Left lung (tissue), 14 donors: ENCODE measurements at places on chromosomes 3 and 15. TPM values are rescaled to one million over a fixed set of nuclear protein-coding genes. Genes with fewer than 3 reads are reported as not detected.
A peak's percentile ranks its signal among the peaks of the same experiment; 100 is the strongest.

SNX22 gene
- 6.2 TPM for total RNA-seq

CRBN gene
- 34.4 TPM for total RNA-seq

CYP11A1 gene
- 0.34 TPM for total RNA-seq

NECTIN3 gene
- total RNA-seq = 26.0 TPM

KLF13 gene
- total RNA-seq = 116 TPM

ZNF660 gene
- 4.9 TPM for total RNA-seq

DLL4 gene
- 10.4 TPM for total RNA-seq

DNA sequence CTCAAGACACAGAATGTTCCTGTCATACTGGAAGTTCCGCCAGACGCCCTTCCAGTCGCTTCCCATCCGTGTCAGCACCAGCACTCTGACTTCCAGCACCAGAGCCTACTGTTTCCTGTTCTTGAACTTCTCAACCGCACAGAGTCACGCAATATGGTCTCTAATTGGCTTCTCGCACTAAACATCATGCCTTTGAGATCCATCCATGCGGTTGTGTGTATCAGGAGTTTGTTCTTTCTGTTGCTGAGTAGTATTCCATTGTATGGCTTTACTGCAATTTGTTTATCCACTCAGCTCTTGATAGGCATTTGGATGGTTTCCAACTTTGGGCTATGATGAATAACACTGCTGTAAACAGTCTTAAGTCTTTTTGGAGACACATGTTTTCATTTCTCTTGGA lies 112.1 kb downstream of the LRRK1 start:
- H3K4me1 ChIP-seq = peaks cover 7% of the 10 kb centered on the region
- H3K27ac ChIP-seq = no peak overlapping the region
- no peak overlapping the region for H3K4me3 ChIP-seq

- DNase-seq = no peak
- H3K27me3 ChIP-seq = no peaks in the 10 kb centered on the region
- no peaks in the 10 kb centered on the region for H3K36me3 ChIP-seq
Observed at GRCh38 chr3:144128108-144128892, 156.7 kb downstream of the DIPK2A start.

DNA sequence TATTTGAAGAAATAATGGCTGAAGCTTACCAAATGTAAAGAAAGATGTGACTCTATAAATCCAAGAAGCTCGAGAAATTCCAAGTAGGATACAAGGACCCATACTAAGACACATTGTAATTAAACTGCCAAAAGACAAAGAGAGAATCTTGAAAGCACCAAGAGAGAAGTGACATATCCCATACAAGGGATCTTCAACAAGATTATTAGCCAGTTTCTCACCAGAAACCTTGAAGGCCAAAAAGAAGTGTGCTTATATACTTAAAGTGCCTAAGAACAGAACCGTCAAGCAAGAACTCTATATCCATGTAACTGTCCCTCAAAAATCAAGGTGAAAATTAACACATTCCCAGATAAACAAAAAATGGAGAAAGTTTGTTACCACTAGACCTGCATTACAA lies 220.5 kb downstream of the ADAMTS17 start:
- H3K27me3 ChIP-seq = no peaks in the 10 kb centered on the region
- H3K4me1 ChIP-seq = no peaks in the 10 kb centered on the region
- no peaks in the 10 kb centered on the region for H3K36me3 ChIP-seq
- H3K4me3 ChIP-seq = no peak overlapping the region
- H3K27ac ChIP-seq = no peak overlapping the region

DNA sequence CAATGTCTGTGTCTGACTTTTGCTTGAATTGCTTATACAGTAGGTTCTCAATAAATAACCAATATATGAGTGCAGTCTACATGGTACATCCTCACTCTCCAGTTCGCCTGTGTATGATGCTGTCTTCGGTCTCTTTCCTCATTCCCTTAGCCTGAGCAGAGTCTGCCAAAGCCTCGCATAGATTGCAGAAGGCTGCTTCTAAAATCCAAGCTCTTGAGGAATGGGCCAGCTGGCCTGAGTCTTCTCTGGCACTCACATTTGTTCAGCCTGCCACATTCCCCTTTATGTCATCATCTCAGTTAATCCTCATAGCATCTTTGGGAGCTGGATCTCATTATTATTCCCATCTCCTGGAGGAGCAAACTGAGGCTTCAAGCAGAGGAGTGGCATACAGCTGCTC lies 27.2 kb upstream of the ADAMTS7 start:
- H3K4me3 ChIP-seq = no peak overlapping the region
- H3K27ac ChIP-seq = no peak overlapping the region
- H3K27me3 ChIP-seq = no peaks in the 10 kb centered on the region
- DNase-seq = no peak
- no peaks in the 10 kb centered on the region for H3K4me1 ChIP-seq

GRCh38 chr3:158158969-158159368 lies 49.1 kb downstream of the RSRC1 start:
- H3K27me3 ChIP-seq = no peaks in the 10 kb centered on the region
- no peaks in the 10 kb centered on the region for H3K36me3 ChIP-seq
- DNase-seq = no peak
- H3K27ac ChIP-seq = no peak overlapping the region
- no peak overlapping the region for H3K4me3 ChIP-seq

- H3K27ac ChIP-seq = no peak overlapping the region
- no peak overlapping the region for H3K4me3 ChIP-seq
- no peaks in the 10 kb centered on the region for H3K4me1 ChIP-seq
- H3K36me3 ChIP-seq = no peaks in the 10 kb centered on the region
- DNase-seq = no peak
Observed at GRCh38 chr3:55885721-55886120, 398.6 kb upstream of the WNT5A start.

GRCh38 chr3:122357828-122358702 lies 25.0 kb downstream of the MIX23 start:
- DNase-seq = no peak
- no peak overlapping the region for H3K27ac ChIP-seq
- no peaks in the 10 kb centered on the region for H3K36me3 ChIP-seq
- H3K4me1 ChIP-seq = no peaks in the 10 kb centered on the region

- no peak overlapping the region for H3K4me3 ChIP-seq
- H3K27me3 ChIP-seq = no peaks in the 10 kb centered on the region
- no peak overlapping the region for H3K27ac ChIP-seq
Observed at GRCh38 chr15:91516866-91517265, 336.6 kb upstream of the SLCO3A1 start.

DNA sequence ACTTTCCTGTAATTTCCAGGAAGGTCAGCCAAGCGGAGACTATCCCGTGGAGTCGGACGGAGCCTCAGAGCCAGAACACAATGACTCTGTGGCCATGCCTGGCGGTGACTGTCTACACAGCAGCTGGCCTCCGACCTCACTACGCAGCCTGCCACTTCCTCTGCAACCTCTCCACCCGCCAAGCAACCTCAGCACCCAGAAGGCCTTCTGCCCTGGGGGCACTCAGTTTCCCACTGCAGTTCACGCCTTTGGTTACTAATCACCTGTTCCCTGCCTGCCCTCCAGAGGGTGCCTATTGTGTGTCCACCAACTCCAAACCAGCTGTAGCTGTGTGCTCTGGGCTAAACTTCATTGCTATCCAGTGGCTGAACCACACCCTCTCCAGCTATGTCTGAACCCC lies 44.0 kb downstream of the TM2D3 start:
- H3K27ac ChIP-seq = no peak overlapping the region
- H3K36me3 ChIP-seq = no peaks in the 10 kb centered on the region
- no peak for DNase-seq
- no peaks in the 10 kb centered on the region for H3K4me1 ChIP-seq
- no peak overlapping the region for H3K4me3 ChIP-seq

GRCh38 chr15:98506172-98506571 lies 142.2 kb upstream of the IGF1R start:
- peaks cover 33% of the 10 kb centered on the region for H3K27me3 ChIP-seq
- H3K27ac ChIP-seq = no peak overlapping the region
- DNase-seq = no peak
- H3K4me1 ChIP-seq = no peaks in the 10 kb centered on the region
- H3K36me3 ChIP-seq = no peaks in the 10 kb centered on the region

DNA sequence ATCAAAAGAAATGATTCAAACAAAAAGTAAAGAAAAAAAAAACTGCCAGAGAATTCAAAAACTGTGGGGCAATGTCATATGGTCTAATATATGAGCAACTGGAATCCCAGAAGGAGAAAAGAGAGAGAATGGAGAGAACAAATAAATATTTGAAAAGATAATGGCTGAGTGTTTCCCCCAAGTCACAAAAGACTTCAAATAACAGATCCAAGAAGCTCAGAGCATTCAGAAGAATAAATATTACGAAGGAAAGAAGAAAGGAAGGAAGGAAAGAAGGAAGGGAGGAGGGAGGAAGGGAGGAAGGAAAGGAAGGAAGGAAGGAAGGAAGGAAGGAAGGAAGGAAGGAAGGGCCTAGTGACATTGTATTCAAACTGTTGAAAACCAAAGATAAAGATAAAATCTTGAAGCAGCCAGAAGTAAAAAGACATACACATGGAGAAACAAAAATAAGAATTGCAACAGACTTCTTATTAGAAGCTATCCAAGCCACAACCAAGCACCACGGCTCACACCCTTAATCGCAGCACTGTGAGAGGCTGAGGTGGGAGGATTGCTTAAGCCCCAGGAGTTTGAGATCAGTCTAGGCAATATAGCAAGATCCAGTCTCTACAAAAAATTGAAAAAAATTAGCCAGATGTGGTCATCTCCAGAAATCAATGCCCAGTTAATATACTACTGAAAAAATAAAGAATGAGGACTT lies 118.9 kb upstream of the IGSF10 start:
- DNase-seq = no peak
- no peaks in the 10 kb centered on the region for H3K27me3 ChIP-seq
- no peaks in the 10 kb centered on the region for H3K4me1 ChIP-seq
- no peak overlapping the region for H3K4me3 ChIP-seq
- H3K36me3 ChIP-seq = no peaks in the 10 kb centered on the region

DNA sequence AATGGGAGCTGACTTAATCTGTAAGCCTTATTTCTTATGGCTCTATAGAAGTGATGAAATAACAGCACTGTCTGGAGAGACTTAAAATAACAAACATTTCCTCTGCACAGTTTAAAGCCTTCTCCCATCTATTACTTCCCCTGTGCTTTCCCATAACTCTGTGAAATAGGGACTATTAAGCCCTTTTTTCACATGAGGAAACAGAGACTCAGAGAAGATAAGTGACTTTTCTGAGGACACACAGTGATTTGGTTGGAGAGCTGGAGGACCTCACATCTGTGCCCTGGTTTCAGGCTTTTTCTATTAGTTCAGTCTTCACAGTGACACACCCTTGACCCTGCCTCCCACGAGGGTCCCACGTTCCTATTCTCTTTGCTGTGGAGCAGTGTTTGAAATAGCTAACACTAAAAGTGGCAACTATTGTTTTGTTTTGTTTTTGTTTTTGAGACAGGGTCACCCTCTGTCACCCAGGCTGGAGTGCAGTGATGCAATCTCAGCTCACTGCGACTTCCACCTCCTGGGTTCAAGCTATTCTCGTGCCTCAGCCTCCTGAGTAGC lies 82.9 kb downstream of the ST6GAL1 start:
- H3K27me3 ChIP-seq = no peaks in the 10 kb centered on the region
- no peak for DNase-seq
- no peaks in the 10 kb centered on the region for H3K36me3 ChIP-seq
- H3K4me1 ChIP-seq = peaks cover 56% of the 10 kb centered on the region

- peak overlapping the region; percentile 99 for H3K4me3 ChIP-seq
- DNase-seq = no peak
- H3K36me3 ChIP-seq = no peaks in the 10 kb centered on the region
- H3K4me1 ChIP-seq = peaks cover 37% of the 10 kb centered on the region
Observed at GRCh38 chr15:72229947-72230196, 1.1 kb downstream of the PKM start.

DNA sequence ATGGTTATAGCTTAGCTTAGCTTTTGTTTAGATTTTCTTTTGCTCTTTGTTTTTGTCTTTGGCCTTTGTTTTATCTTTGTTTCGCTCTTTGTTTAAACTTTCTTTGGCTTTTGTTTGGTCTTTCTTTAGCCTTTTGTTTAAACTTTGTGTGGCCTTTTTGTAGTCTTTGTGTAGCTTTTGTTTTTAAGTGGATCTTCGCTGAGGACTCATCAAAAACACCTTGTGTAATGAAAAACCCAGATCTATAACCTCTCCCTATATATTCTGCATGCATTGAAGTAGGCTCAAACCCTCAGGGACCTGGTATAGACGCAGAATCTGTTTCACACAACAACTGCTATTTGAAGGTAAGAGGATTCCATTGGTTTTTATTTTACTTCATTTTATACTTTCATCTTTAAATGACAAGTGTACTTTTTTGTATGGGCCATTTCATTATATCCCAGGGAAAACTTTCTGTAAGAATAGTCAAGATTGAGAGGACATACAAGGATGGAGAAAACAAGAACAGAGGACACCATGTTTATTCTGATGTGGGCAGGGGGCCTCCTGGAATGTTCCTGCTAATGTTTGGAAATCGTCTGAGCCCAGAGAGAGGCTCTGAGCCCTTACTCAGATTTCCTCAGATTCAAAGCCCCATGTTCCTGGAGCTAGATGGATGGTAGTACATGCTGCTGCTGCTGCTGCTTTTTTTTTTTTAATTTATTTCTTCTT lies at the start of gene MOBP:
Gene MOBP (plus strand): TSS at position 287 of the 714 bp plus-strand sequence. CDS start 34,390 bp downstream, outside the sequence.
- peaks cover under 1% of the 10 kb centered on the region for H3K27me3 ChIP-seq
- no peak within 1 kb of the TSS for H3K4me3 ChIP-seq
- no peak within 1 kb of the TSS for H3K27ac ChIP-seq
- H3K4me1 ChIP-seq = no peaks in the 10 kb centered on the region
- no peak for DNase-seq
- H3K36me3 ChIP-seq = no peaks in the 10 kb centered on the region

DNA sequence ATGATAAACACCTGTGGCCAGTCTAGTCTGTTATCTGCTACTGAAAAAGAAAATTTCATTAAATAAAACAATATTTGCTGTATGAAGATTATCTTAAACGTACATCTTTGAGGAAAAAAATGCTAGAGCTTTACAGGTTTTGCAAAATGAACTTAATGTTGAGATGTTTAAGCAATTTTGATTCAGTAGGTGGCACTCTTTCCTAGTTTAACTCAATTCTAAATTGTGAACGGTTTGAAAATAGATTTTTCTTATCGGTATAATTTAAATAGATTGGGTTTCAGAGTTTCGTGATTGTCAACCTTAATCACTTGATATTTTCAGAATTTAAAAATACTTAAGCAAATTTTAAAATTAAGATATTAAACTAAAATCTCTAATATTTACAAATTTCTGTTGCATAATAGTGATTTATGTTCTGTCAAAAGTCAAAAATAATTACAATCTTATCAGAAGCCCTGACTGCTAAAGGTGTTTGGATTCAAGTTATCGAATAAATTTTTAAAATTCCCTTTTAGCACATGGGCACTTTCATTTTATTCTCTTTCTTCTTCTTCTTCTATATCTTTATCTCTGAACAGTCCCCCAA lies 7.0 kb upstream of the RNF111 start:
- peak; percentile 17 for DNase-seq
- no peaks in the 10 kb centered on the region for H3K36me3 ChIP-seq
- no peaks in the 10 kb centered on the region for H3K4me1 ChIP-seq
- no peaks in the 10 kb centered on the region for H3K27me3 ChIP-seq

DNA sequence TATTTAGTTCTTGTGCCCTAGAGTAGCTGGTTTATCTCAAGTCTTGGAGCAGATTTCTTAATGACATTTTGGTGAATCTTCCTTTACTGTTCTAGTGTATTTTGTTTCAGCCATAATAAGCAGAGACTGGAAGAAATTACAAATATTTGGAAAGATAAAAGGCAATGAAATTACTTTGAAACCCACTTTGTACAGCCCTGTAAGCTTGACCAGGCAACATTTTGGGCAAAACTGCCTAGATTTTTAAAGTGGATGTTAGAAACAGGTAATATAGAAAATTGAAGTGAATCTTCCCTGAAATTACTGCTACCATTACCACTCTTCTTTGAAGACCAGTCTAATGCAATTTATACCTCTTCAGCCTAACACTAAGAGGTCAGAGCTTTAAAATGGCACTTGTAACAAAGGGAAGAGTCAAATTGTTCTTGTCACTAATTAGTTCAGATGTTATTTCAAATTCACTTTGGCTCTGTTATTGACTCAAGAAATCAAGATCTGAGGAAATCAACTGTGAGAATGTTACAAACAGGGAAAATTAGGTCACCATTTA lies 589.4 kb downstream of the NLGN1 start:
- H3K36me3 ChIP-seq = no peaks in the 10 kb centered on the region
- H3K4me1 ChIP-seq = no peaks in the 10 kb centered on the region
- H3K27ac ChIP-seq = no peak overlapping the region
- DNase-seq = no peak
- H3K4me3 ChIP-seq = no peak overlapping the region
